ENCODE measurements at places on chromosomes 11 and 22.

GRCh38 chr11:69870766-69871165 lies 51.5 kb upstream of the FGF3 start:
- H3K27ac ChIP-seq = no peak overlapping the region
- H3K36me3 ChIP-seq = no peaks in the 10 kb centered on the region
- peaks cover 7% of the 10 kb centered on the region for H3K27me3 ChIP-seq
- no peak overlapping the region for H3K4me3 ChIP-seq
- no peaks in the 10 kb centered on the region for H3K4me1 ChIP-seq

GRCh38 chr11:83801799-83802198 lies 515.6 kb upstream of the CCDC90B start:
- H3K4me3 ChIP-seq = no peak overlapping the region
- DNase-seq = no peak

- H3K27me3 ChIP-seq = no peaks in the 10 kb centered on the region
- no peak for DNase-seq
- H3K4me3 ChIP-seq = no peak overlapping the region
- H3K27ac ChIP-seq = no peak overlapping the region
- no peaks in the 10 kb centered on the region for H3K36me3 ChIP-seq
Observed at GRCh38 chr22:20178915-20179227, 28.0 kb upstream of the CCDC188 start.

GRCh38 chr22:36180038-36180880 lies 19.7 kb upstream of the APOL3 start:
- no peak overlapping the region for H3K27ac ChIP-seq
- peaks cover 2% of the 10 kb centered on the region for H3K36me3 ChIP-seq
- no peak overlapping the region for H3K4me3 ChIP-seq
- no peaks in the 10 kb centered on the region for H3K4me1 ChIP-seq
- DNase-seq = peak; percentile 89

DNA sequence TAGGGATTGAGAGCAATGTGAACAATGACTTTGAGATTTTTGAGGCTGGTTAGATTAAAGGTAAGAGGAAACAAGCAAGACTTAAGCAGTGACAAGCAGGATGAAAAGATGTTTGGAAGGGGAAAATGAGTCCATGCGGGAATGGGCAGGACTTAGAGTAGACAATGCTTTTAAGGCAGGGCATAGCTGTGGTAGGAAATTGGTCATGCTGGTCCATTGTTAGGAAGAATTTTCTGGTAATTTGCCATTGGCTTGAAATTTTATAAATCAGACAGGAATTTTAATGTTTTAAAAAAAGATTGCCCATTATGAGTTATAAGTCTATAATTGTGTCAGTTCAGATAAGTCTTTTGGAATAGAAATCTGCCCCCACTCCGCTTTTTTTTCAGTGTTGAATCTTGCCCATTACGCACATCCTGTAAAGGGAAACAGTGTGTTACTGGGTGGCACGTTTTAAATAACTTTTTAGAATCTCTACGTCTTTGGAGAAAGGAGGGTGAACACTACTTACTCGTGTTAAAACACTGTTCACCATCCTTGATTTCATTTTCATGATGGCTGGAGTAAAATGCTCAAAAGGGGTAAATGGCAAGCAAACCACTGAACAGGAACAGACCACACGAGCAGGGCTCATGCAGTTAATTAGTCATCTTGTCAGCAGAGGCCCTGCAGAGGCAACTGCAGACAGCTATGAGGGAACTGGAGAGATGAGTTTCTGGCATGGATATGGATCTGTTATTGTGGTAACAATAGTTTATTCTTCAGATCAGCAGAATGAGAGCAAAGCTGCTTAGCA lies 25.0 kb downstream of the SWAP70 start:
- no peak overlapping the region for H3K4me3 ChIP-seq
- peaks cover 3% of the 10 kb centered on the region for H3K4me1 ChIP-seq
- H3K27ac ChIP-seq = no peak overlapping the region

GRCh38 chr11:60607483-60607882 lies 91.9 kb upstream of the MS4A8 start:
- peaks cover 28% of the 10 kb centered on the region for H3K27me3 ChIP-seq
- DNase-seq = no peak
- peaks cover 13% of the 10 kb centered on the region for H3K4me1 ChIP-seq
- no peak overlapping the region for H3K4me3 ChIP-seq

DNA sequence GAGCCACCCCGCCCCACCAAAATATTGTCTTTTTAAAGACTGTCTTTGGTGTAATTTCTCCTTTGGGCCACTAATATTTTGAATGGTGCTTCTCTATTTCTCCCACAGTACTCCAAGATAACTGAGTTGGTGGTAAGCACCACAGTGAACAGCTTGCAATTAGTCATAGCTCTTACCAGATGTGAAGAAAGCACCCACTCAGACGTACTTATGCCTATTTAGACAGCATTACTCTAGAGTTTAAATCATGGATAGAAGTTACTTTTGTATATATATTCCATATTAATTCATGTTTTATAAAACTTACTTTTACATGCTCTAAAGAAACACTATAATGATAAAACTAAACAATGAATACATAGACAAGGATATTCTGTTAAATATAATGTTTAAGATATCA lies 12.7 kb downstream of the ANO3 start:
- no peak overlapping the region for H3K27ac ChIP-seq
- no peaks in the 10 kb centered on the region for H3K4me1 ChIP-seq
- no peak for DNase-seq

- no peaks in the 10 kb centered on the region for H3K36me3 ChIP-seq
- peaks cover 64% of the 10 kb centered on the region for H3K4me1 ChIP-seq
- DNase-seq = peak; percentile 50
- H3K4me3 ChIP-seq = peak overlapping the region; percentile 65
- peak overlapping the region; percentile 71 for H3K27ac ChIP-seq
- no peaks in the 10 kb centered on the region for H3K27me3 ChIP-seq
Observed at GRCh38 chr11:13338427-13339069, 61.0 kb downstream of the BMAL1 start.

DNA sequence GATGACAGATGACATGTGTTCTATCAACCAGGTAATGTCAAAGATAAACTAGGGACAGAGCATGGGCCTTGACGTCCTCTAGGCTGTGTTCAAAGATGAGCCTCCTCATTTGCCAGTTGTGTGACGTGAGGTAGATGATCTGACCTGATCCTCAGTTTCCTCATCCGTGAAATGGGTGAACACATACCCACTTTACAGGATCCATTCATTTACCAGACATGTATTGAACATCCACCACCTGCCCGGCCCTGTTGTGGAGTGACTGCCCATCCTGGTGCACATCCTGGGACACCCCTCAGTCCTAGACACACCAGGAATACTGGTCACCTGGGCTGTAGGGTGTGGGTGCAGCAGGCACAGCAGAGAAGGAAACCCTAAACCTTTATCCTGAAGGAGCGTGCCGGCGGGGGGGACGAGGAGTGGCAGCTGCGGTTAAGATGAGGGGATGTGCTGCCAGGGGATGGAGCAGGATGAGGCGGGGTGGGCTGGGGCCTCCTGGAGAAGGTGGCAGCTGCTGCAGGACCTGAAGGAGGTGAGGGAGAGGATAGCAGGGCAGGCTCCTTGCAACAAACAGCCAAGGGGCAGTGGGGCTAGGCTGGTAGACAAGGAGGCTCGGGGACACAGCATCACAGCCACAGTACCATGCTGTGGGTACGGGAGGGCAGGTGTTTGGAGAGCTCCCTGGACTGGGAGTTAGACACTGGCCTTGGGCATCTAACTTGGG lies 8.4 kb downstream of the CLDN5 start:
- no peaks in the 10 kb centered on the region for H3K27me3 ChIP-seq
- H3K27ac ChIP-seq = no peak overlapping the region
- peaks cover 15% of the 10 kb centered on the region for H3K36me3 ChIP-seq
- H3K4me3 ChIP-seq = no peak overlapping the region
- no peaks in the 10 kb centered on the region for H3K4me1 ChIP-seq

DNA sequence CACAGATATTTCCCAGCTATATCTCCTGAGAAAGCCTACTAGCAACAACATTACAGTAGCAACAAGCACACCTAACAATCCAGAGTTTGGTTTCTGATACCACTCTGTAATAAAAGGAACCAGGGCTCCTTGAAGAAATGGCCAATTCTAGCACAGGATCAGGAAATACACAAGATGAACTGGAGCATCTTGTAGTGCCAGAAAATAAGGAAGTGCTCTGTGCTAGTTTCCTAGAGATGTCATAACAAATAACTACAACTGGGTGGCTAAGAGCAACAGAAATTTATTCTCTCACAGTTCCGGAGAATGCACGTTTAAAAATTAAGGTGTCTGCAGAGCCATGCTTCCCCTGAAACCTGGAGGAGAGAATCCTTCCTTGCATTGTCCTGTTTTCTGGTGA lies 217.8 kb downstream of the KIRREL3 start:
- H3K27ac ChIP-seq = no peak overlapping the region
- H3K4me3 ChIP-seq = no peak overlapping the region
- DNase-seq = no peak

GRCh38 chr11:70778883-70779282 lies 380.6 kb downstream of the CTTN start:
- no peaks in the 10 kb centered on the region for H3K4me1 ChIP-seq
- H3K27me3 ChIP-seq = no peaks in the 10 kb centered on the region
- no peak overlapping the region for H3K27ac ChIP-seq
- no peaks in the 10 kb centered on the region for H3K36me3 ChIP-seq

DNA sequence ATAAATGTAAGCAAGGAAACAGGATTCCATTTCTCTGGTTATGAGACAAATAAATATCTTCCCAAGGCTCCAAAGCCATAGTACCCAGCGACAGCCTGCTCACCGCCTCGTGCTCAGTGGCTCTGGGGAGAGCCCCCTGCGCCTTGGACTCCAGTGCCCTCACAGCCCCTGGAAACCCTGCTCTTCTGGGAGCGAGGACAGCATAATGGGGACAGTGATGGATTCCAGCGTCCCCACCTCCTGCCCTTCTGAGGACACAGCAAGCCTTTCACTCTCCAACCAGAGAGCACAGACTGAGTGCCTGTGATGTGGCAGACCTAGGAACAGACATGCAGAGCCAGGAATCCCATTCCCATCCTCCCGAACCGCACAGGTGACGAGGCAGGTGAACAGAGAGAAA lies 660.8 kb downstream of the TBC1D22A start:
- H3K4me1 ChIP-seq = no peaks in the 10 kb centered on the region
- H3K27me3 ChIP-seq = peaks cover 5% of the 10 kb centered on the region

- no peak overlapping the region for H3K27ac ChIP-seq
- H3K4me3 ChIP-seq = no peak overlapping the region
- H3K27me3 ChIP-seq = no peaks in the 10 kb centered on the region
- H3K4me1 ChIP-seq = peaks cover 61% of the 10 kb centered on the region
Observed at GRCh38 chr22:20933910-20934309, 16.7 kb downstream of the CRKL start.

DNA sequence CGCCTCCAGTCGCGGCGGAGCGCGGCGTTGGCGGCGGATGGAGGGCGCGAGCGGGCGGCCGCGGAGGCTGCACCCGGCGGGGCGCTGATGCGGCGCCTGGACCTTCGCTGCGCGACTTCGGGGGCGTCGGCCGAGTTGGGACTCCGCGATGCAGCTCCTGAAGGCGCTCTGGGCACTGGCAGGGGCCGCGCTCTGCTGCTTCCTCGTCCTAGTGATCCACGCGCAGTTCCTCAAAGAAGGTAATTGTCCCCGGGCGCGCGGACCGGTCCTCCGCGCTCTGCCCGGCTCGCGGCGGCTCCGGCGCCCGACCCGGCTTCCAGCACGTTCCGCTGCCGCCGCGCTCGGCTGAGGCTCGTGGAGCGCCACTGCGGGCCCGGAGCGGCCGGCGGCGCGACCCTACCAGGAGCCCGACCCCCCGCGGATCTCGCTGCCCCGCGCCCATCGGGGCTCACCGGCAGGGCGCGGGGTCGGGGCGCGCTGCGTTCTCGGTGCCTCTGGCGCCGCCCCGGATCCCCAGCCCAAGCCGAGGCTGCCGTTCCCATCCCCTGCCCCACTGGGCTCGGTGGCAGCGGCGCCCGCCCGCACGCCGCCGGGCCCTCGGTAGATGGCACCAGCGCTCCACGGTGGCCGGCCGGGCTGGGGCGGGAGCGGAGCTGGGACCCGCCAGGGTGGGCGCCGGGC lies 1251.2 kb downstream of the BRD1 start:
- H3K4me1 ChIP-seq = no peaks in the 10 kb centered on the region
- H3K4me3 ChIP-seq = no peak overlapping the region
- H3K27ac ChIP-seq = no peak overlapping the region

DNA sequence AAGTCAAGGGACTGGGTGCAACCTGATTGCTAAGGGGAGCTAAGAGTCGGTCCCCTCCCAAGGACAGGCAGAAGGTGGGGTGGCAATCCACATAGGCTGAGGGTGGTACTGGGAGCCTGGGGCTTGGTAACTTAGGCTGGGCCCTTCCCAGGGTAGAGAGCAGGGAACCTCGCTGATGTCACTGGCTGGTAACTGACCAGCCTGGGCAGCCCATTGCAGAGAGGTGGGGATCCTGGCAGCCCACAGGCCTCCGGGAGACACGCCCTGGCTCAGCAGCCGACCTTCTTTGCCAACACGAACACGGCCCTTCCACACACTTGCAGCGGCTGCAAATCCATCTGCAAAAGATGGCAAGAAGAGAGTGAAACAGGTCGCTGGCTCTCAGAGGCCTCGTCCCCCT lies 25.4 kb downstream of the A4GALT start:
- no peak for DNase-seq
- no peak overlapping the region for H3K27ac ChIP-seq
- no peaks in the 10 kb centered on the region for H3K27me3 ChIP-seq
- no peaks in the 10 kb centered on the region for H3K36me3 ChIP-seq
- no peaks in the 10 kb centered on the region for H3K4me1 ChIP-seq

GRCh38 chr11:70901951-70902521 lies 350.3 kb downstream of the SHANK2 start:
- H3K4me3 ChIP-seq = no peak overlapping the region
- no peak for DNase-seq
- no peak overlapping the region for H3K27ac ChIP-seq
- H3K4me1 ChIP-seq = no peaks in the 10 kb centered on the region
- H3K27me3 ChIP-seq = no peaks in the 10 kb centered on the region

GRCh38 chr11:55732936-55733335 lies 40.3 kb upstream of the OR5D13 start:
- H3K27me3 ChIP-seq = no peaks in the 10 kb centered on the region
- no peak overlapping the region for H3K4me3 ChIP-seq
- H3K27ac ChIP-seq = no peak overlapping the region
- H3K4me1 ChIP-seq = no peaks in the 10 kb centered on the region
- no peak for DNase-seq
- H3K36me3 ChIP-seq = peaks cover 1% of the 10 kb centered on the region

GRCh38 chr11:17991783-17992433 lies 20.9 kb downstream of the SERGEF start:
- peaks cover 5% of the 10 kb centered on the region for H3K36me3 ChIP-seq
- DNase-seq = peak; percentile 43
- no peak overlapping the region for H3K27ac ChIP-seq
- H3K4me1 ChIP-seq = no peaks in the 10 kb centered on the region

DNA sequence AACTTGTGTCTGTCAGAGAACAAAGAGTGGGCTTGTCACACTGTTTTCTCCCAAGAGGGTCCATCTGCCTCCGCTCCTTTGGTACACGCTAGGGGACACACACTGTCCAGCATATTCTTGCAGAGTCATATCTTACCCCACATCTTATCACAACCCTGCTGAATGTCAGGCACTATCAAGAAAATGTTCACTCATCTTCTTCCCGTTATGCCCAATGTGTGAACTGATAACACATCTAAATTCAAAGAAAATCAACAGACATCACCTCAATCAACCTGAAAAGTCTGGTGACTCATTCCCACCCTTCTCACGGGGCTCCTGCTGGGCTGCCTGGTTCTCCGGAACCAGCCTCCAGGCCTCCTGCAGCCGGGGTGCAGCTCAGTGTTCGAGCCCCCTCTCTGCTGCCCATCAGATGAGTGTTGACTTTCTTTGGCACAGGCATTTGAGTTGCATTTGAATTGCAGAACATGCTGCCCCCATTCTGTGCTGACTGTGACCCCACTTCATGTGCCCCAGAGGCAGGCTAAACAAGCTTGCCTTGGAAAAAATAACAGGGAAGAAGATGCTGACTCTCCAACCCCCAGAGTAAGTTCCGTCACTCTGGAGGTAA lies 19.4 kb downstream of the GRAP2 start:
- peak overlapping the region; percentile 100 for H3K27ac ChIP-seq
- no peaks in the 10 kb centered on the region for H3K36me3 ChIP-seq
- no peaks in the 10 kb centered on the region for H3K27me3 ChIP-seq
- peak; percentile 76 for DNase-seq
- H3K4me1 ChIP-seq = peaks cover 97% of the 10 kb centered on the region
